ENCODE measurements at places on chromosomes 2 and 18.

DNA sequence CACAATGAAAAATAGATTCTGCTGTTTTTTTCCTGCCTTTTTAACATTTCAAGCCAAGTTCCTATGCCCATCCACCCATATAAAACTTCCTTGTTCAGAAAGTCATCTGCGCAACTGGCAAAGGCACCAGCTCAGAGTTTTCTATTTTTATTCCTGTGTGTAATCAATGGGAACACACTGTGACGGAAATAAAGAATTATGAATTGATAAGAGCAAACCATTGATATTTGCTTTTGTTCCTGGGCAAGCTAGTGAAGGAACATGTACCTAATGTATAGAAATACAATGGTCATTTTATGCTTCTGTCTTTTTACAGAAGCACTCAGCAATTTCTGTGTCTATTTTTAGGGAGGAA lies 30.8 kb upstream of the AAK1 start:
- no peak for DNase-seq

DNA sequence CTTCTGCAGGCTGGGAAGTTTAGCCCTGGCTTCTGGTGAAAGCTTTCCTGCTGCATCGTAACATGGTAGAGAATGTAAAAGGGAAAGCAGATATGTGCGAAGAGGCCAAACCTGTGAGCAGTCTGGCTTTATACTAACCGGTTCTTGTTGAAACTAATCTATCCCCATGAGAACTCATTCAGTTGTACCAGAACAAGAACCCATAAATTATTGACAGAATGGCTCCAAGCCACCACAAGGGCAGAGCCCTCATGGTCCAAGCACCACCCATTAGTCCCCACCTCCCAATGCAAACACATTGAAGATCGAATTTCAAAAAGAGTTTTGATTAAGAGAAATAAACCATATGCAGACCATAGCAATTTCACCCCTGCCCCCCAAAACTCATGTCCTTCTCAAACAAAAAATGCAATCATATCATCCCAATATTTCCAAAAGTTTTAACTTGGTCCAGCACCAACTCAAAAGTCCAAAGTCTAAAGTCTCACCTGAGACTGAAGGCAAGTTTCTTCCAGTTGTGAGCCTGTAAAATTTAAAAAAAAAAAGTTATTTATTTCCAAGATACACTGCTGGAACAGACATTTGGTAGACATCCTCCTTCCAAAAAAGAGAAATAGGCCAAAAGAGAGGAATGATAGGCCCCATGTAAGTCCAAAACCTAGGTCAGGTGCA lies 318.9 kb downstream of the CNTNAP5 start:
- DNase-seq, result no peak

DNA sequence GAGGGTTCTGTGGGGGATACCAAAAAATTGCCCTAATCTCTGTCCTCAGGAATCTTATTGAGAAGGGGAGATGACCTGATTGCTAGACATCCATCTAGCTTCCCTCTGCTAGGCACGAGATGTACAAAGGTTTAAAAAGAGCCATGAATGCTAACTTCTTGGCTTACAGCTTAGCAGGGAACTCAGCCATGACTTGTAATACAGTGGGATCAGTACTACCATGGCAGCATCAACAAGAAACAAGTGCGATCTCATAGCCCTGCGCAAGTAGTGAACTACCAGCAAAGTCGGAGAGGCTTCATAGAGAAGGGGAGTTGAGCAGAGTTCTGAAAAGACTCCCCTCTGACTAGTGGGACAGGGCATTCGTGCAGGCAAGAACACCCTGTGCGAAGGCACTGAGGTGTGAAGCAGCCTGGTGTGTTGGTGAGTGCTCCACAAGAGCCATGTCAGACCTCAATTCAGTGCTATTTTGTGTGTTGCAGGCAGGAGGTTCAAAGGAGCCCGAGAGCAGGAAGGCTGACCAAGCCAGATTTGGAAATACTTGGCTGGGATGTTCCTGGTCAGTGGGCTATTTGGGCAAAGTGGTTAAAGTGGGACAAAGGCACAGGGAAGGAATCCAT lies 130.0 kb downstream of the FMNL2 start:
- no peak for DNase-seq

GRCh38 chr2:118698564-118698963 lies 148.9 kb downstream of the EN1 start:
- no peak for DNase-seq

- DNase-seq, result no peak
Measured at GRCh38 chr2:151543876-151544275, 134.2 kb downstream of the RIF1 start.

GRCh38 chr18:74115046-74115445 lies 32.6 kb downstream of the FBXO15 start:
- no peak for DNase-seq

DNA sequence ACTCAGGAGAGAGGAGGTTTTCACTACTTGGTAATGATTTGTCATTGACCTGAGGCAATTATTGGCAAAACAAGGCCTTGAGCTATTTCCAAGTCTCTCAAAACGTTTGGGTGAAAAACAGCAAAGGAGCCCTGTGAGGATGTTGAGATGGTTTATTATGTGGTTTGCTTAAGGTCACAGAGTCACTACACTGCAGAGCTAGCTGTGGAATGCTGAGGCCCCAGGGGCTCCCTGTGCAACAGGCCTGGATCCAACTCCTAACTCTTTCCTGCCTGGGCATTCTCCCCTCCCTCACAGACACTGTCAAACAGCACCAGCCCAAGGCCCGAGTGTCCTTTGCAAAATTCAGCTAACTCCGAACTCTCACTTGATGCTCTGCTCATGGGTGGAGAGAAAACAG lies 754.6 kb upstream of the SOX11 start:
- DNase-seq, result no peak

DNA sequence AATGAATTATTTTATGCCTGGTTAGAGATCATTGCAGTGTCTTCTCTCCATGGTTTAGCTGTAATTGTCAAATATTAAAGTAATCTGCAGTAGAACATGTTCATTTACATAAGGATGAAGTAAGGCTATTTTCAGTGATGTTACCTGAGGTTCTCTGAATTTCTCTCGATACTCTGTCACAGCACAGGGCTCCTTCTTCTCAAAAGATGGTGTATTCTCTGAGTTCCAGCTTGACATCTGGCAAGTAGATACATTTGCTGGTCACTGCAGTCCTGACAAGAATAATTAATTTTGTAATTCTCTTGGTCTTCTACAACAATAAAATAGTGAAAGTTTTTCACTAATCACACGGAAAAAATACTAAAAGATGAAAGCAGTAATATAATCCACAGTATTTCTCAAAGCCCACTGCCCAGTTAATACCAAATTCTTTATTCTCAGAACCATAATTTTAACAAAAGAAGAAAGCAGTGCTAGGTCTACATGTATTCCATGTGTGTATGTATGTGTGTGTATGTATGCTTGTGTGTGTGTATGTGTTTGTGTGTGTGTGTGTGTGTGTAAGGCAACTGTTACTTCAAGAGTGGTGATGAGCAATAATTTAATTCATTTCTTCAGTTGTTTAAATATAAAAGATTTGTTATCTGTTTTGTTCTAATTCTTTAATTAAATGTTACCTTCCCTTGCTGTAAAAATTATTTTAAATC lies 1165.5 kb upstream of the SLC39A10 start:
- no peak for DNase-seq

GRCh38 chr2:187188783-187189631 lies 259.0 kb downstream of the CALCRL start:
- no peak for DNase-seq

DNA sequence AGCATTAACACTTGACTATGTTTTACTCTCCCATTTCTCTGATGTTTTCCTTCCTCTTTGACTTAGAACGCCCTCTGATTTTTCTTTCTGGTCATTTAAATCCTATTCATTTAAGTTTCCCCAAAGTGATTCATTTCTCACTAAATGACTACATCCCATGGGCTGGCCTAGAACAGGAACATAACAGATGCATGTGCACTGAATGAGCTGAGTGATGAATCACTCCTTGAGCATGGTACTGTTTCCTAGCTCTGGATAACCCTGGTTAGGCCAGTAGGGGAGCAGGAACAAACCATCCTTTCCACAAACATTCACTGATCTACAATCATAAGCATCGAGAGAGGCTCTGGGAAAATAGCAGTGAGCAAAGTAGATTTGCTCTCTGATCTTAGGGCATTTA lies 221.9 kb upstream of the SETBP1 start:
- DNase-seq, result no peak

GRCh38 chr2:64787019-64787365 lies 133.3 kb upstream of the SERTAD2 start:
- DNase-seq, result no peak

DNA sequence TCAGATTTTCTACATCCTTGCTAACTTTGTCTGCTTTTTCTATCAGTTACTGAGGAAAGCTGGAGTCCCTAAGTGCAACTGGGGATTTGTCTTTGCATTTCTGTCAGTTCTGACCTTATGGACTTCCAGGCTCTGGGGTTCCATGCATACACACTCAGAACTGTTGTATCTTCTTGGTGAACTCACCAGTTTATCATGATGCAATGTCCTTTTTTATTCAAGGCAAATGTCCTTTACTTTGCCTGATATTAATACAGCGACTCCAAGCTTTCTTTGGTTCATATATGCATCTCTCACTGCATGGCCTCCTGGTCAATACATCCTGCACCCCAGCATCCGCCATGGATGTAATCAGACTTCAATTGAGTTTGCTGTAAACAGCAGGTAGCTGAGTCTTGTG lies 44.7 kb downstream of the SLC66A2 start:
- no peak for DNase-seq

- no peak for DNase-seq
Measured at GRCh38 chr2:175463589-175464310, 282.2 kb upstream of the ATP5MC3 start.
